LoVo (cell line): ENCODE measurements at places on chromosomes 12 and 14.

GRCh38 chr12:95700316-95700785 is 90.2 kb downstream of the NTN4 start:
- peak; percentile 12 for DNase-seq

DNA sequence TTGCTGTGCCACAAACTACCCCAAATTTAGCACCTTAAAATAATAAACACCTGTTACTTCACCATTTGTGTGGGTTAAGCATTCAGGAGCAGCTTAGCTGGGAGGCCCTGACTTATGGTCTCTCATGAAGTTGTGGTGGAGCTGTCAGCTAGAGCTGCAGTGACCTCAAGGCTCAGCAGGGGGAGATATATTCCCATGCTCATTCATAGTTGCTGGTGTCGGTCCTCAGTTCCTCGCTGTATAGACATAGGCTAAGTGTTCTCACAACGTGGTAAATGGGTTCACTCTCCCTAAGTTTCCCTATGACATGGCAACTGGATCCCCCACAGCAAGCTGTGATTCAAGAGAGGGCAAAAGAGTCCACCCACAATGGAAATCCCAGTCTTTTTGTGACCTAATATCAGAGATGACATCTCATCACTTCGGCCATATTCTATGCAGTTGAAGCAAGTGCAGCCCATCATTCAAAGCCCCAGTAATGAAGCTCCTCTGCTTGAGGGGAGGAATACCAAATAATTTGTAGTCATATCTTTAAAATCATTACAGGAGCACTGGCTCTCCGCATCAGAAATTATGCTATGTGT is 41.1 kb downstream of the PRB3 start:
- peak; percentile 47 for DNase-seq

GRCh38 chr14:24339284-24340151 is at the start of gene RIPK3:
TSS of gene RIPK3 (minus strand) at chr14:24339991. CDS start at chr14:24339826, 165 bp downstream.
- DNase-seq = peak; percentile 37

GRCh38 chr12:45914090-45914489 is 76.3 kb downstream of the SCAF11 start:
- DNase-seq = no peak

GRCh38 chr12:152440-152839 is 61.5 kb downstream of the SLC6A12 start:
- DNase-seq = no peak

- no peak for DNase-seq
These were observed 111.9 kb downstream of the PAX9 start for GRCh38 chr14:36773558-36773957.

DNA sequence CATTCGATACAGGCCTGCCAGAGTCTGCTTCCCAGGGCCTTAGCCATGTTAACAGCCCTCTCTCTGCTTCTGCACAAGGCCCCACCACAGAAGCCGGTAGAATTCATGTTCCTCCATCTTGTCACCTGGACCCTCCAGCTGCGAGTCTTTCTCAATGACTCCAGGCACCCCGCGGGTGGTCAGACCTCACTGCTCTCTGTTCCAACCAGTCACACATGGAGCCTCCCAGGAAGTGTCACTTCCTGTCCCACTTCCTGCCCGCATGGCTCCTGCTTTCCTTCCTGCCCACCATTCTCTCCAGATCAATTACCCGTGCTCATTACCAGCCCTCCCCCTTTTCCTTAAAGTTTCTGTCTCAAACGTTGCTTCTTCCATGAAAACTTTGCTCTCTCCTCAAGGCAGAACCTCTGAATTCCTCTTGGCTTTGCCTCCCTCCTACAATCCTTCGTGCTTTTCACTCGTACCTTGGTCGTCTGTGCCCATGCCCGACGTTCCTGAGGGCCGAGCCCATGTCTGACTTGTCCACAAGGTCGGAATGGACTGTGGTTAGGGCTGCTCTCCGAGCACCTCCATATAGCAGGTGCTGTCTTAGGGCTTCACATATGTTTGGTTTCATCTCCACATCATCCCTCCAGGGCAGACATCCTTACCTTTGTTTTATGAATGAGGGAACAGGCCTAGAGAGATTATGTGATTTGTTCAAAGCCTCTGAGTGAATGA is 172.1 kb downstream of the TSPAN9 start:
- DNase-seq = no peak

DNA sequence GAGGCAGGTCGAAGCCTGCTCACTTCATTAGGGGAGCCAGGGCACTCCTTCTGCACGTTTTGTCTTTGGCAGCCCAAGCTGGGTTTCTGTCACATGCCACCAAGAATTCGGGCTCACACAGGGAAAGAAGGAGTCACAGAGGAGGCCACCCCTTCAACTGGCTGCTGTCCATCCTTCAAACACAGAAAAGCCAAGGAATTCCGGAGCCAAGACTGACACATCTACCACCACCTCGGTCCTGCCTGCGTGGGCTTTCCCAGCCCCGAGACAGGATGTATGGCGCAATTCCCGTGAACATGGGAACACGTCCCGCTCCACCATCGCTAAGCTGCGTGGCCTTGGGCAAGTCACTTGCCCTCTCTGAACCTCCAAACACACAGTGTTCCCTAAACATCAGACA is 70.4 kb downstream of the NCOR2 start:
- DNase-seq = no peak

DNA sequence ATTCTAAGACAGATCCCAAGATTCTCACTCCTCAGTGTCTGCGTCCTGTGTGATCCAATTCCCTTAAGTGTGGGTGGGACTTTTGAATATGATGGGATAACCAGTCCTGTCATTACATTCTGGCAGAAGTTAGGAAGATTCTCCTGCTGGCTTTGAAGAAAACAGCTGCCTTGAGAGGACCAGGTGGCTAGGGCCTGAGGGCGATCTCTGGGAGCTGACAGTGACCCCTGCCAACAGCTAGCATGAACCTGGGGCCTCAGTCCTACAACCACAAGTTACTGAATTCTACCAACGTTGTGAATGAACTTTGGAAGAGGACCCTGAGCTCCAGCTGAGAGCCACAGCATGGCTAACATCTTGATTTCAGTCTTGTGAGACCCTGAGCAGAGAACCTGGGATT is 44.3 kb upstream of the HMGA2 start:
- no peak for DNase-seq

DNA sequence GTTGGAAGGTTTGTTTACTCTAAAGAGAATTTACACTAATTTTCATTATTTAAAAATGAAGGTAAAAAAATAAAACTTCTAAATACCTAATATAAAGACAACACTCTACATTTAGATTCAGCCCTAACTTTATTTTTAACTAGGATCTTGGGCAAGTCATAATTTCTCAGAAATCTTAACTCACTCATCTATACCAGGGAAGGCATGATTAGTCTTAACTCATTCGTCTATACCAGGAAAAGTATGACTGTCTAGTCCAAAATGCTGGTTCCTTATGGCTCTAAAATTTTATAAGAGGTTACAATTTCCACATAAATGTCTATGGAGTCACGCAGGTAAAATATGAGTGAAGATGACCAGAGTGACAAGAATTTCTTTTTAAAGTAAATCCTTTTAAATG is 52.7 kb upstream of the POC1B start:
- no peak for DNase-seq

DNA sequence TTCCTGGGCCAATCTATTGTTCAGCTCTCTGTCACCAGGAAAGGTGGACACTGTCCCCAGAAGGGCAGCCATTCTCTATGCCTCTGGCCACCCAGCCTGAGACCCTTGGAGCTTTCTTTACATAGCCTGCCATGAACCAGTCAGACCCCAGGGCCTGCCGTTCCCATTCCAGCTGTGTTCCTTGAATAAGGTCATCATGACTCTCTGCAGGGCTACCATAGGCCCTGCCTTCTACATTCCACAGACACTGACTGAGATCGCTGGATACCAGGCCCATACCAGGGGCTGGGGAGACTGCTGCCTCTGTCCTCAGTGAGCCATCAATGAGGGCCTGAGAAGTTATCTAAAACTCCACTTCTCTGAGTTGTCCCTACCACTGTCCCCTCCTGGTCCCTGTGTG is 75.5 kb downstream of the SYNE3 start:
- DNase-seq = no peak

- no peak for DNase-seq
These were observed 47.8 kb downstream of the HSD17B6 start for GRCh38 chr12:56810918-56811317.

DNA sequence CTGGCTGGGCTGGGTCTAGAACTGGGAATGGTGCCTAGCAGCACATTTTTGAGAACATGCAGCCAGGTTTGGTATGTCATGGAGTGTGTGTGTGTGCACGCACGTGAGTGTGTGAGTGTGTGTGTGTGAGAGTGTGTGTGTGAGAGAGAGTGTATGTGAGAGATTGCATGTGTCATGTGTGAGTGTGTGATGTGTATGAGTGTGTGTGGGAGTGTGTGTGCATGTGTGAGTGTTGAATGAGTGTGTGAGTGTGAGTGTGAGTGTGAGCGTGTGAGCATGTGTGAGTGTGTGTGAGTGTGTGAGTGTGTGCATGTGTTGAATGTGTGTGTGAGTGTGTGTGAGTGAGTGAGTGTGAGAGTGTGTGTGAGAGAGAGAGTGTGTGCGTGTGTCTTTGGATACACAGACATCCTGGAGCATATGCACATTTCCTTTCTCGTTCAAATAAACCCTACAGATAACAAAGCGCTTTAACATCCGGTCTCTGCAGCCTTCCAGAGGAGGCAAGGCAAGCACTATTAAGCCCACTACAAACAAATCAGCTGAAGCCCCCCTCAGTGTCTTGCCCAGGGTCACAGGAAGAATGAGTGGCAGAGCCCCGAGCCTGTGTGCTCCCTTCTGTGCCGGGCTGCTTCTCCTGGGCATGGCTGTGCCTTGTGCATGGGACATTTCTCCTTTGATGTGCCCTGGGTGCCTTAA is 108.7 kb upstream of the ETV6 start:
- no peak for DNase-seq

GRCh38 chr14:103161054-103161397 is 37.8 kb downstream of the TNFAIP2 start:
- no peak for DNase-seq

DNA sequence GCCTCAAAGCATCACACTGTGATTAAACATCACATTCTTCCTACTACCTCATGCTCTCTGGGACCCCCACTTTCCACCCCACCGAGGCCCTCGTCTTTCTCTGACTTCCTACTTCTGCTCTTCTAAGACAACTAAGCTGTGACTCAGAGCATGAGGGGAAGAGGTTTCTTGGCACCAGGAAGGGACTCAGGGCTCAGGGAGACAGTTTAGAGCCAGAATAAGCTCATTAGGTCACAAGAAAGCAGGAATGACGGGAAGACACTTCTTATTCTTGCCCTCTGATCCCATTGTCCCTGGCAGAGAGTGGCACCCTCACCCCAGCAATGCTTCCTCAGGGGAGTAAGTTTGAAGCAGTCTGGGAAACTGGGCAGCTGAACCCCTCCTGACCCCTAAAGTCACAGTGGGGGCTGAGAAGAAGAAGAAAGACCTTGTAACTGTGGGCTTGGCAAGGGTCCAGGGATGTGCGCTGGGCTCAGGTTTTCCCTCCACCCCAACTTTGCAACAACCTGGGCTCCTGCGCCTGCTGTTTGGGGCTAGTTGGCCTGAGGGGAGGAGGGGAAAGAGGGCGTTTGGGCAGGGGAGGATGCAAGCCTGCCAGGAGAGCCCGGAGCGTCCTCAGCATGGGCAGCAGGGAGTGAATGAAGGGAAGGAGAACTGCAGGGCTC is 64.6 kb upstream of the ACTN1 start:
- peak; percentile 12 for DNase-seq

GRCh38 chr12:62604871-62605270 is 138.2 kb downstream of the MON2 start:
- DNase-seq = no peak

GRCh38 chr14:23181946-23182345 is 1.5 kb downstream of the SLC7A8 start:
- no peak for DNase-seq

- no peak for DNase-seq
These were observed 2.4 kb downstream of the ETNK1 start for GRCh38 chr12:22627371-22627770.

DNA sequence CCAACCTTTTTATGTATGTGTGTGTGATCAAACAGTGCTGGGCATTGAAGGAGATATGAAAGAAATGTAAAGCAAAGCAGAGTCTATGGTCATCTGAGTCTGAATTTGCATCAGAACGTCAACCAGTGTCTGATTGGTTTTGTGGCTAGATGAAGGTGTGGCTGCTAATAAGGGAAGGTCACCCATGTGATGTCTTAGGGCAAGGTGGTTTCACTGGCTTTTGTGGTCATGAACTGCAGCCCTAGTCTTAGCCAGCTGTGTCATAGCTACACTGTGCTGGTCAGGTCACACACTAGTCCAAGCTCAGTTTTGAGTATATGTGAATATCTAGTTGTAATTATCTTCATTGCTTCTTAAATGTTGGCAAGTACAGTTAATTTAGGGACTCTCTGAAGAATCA is 105.8 kb downstream of the TGFB3 start:
- DNase-seq = no peak

DNA sequence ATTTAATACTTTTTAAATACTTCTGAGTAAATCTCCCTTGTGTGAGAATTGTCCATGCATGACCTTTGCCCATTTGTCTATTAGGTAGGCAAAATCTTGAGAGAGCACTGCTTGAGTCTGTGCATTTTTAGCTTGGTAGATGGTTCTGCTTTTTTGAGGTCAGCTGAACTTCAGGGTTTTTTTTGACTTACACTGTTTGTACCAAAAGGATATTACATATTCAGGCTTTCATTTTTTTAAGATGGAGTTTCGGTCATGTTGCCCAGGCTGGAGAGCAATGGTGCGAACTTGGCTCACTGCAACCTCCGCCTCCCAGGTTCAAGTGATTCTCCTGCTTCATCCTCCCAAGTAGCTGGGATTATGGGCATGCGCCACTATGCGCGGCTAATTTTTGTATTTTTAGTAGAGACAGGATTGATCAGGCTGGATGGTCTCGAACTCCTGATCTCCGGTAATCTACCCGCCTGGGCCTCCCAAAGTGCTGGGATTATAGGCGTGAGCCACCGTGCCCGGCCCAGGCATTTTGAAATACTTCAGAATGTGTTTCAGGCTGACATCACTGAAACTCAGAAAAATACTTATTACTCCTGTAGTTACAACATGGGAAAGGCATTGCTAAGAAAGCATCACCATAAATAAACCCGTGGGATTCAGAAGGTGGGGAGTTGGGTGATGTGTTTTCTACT is 11.1 kb downstream of the RASSF3 start:
- no peak for DNase-seq

GRCh38 chr12:46590991-46591703 is 218.6 kb upstream of the SLC38A2 start:
- no peak for DNase-seq

GRCh38 chr14:31371646-31372045 is 48.7 kb downstream of the HEATR5A start:
- no peak for DNase-seq

GRCh38 chr12:75289753-75290152 is 40.4 kb downstream of the CAPS2 start:
- peak; percentile 34 for DNase-seq

DNA sequence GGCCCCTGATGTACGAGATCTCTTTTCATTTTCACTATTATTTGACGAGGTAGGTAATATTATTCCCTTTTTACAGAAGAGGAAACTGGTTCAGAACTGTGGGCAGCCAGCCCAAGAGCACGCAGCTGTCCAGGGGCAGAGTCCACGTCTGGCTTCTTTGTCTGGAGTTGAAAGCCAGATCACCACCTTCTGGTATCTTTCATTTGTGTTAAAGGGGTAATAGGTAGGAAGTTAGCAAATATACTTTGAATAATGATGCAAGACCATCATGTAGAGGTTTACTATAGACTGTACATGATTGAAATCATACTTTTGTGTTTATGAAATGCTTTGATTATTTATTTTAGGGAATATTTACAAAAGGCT is 144.1 kb upstream of the AMIGO2 start:
- peak; percentile 64 for DNase-seq

GRCh38 chr14:68896132-68896531 is 83.0 kb downstream of the ACTN1 start:
- no peak for DNase-seq
